T-helper 2 cell treated with Interferon-gamma antibody and Interleukin-4, amounts not matched to agents 100 ng/mL and 5 ng/mL, for 36 hours (primary cell): ENCODE measurements at places on chromosomes 2 and 18. TPM values are rescaled to one million over a fixed set of nuclear protein-coding genes. Genes with fewer than 3 reads are reported as not detected.

The CARF gene
- 7.0 and 8.0 TPM in 2 replicates for total RNA-seq

The G6PC2 gene
- not detected in 2 replicates for total RNA-seq

The SCN2A gene
- total RNA-seq = 0.30 and 0.43 TPM in 2 replicates

The SERPINB7 gene
- total RNA-seq = not detected in 2 replicates

The ICA1L gene
- total RNA-seq = 6.1 and 6.2 TPM in 2 replicates

The CXCR4 gene
- total RNA-seq = 94.2 and 97.6 TPM in 2 replicates

The TCF23 gene
- not detected in 2 replicates for total RNA-seq

The NRP2 gene
- 44.2 and 47.0 TPM in 2 replicates for total RNA-seq
